Forelimb muscle (tissue), 1 donor: ENCODE measurements at places on chromosomes 7 and 10. TPM values are rescaled to one million over a fixed set of nuclear protein-coding genes. Genes with fewer than 3 reads are reported as not detected.
A peak's percentile ranks its signal among the peaks of the same experiment; 100 is the strongest.

GRCh38 chr7:117025891-117026290 lies 72.6 kb downstream of the ST7 start:
- no peak for DNase-seq

Gene TMEM273
- 5.6 TPM for polyA plus RNA-seq

- no peak for DNase-seq
These were observed 923.0 kb upstream of the CELF2 start for GRCh38 chr10:10094691-10095090.

GRCh38 chr10:14486777-14487487 lies 156.2 kb upstream of the FRMD4A start:
- no peak for DNase-seq

- no peak for DNase-seq
These were observed 15.0 kb upstream of the NPS start for GRCh38 chr10:127534074-127534473.

Gene INMT
- 8.3 TPM for polyA plus RNA-seq

Gene SPDYE6
- 5.3 TPM for polyA plus RNA-seq

GRCh38 chr7:7639847-7640220 lies 718 bp upstream of the UMAD1 start:
- no peak for DNase-seq

- no peak for DNase-seq
These were observed 85.2 kb downstream of the VTI1A start for GRCh38 chr10:112532189-112532588.

- DNase-seq = no peak
These were observed 91.9 kb downstream of the FAM171A1 start for GRCh38 chr10:15279236-15279635.

Gene CCDC136
- 22.9 TPM for polyA plus RNA-seq

DNA sequence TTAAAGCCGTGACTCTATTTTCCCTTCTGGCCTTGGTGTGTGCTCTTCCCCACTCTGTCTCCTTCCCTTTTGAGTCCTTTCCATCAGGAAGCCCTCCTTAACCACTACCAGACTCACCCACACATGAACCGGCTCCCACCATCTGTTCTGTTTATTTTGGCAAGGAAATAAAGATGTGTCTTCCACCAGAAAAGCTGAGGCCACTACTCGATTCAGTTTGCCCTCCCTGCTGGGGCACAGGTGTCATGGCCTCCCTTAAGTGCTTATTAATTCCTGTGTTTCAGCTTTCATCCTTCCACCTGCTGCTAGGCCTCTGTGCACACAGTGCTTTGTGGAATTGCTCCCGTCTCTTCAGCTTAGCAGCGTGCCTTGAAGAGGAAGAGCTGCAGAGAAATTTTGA lies 16.7 kb downstream of the POR start:
- no peak for DNase-seq

GRCh38 chr7:78254726-78255055 lies 456.1 kb downstream of the PHTF2 start:
- no peak for DNase-seq

DNA sequence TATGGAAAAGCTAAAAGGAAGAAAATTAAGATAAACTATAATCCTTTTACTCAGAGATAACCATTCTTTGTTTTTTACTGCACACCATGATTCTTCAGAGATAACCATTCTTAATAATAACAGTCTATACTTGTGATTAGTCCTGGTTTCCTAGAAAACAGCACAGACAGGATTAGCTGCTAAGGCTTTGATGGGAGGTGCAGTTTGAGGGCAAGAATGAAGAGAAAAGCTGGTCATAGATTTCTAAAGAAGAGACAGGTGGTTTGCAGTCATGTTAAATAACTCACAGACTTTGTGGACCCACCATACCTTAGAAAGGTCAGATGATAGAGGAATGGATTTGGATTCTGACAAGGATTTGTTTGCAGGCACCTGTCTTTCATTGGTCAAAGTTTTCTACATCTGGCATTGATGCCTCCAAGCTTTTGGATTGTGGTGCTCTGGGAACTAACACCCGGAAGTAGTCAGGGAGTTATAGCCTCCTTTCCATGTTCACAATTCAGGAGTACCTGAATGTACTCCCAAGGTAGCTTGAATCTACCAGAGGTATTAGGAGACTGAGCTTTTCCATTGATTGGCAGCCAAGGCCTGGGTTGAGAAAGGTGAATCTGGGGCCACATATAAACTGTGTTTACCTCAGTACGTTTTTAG lies 3.7 kb downstream of the SMC3 start:
- no peak for DNase-seq

GRCh38 chr7:20578257-20578771 lies 37.2 kb upstream of the ABCB5 start:
- no peak for DNase-seq

DNA sequence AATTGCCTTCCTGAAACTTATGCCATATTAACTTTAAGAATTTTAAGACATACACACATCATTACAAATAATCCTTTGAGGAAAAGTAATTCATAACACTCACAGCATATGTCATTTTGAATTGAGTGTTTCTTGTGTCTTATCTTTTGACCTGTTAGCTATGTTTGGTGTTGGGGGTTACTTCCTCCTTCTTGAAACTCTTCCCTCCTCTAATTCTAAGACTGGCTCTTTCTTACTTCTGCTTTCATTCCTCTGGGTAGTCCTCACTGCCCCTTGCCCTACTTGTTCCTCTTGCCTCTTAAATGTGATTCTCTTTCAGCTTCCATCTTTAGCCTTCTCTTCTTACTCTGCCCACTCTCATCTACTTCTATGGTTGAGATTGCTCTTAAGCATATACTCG lies 28.3 kb upstream of the PIP4K2A start:
- DNase-seq = no peak

GRCh38 chr10:974038-974784 lies 14.0 kb upstream of the GTPBP4 start:
- no peak for DNase-seq

GRCh38 chr7:87038993-87039690 lies 20.3 kb downstream of the ELAPOR2 start:
- no peak for DNase-seq

Gene RSBN1L
- 15.9 TPM for polyA plus RNA-seq

DNA sequence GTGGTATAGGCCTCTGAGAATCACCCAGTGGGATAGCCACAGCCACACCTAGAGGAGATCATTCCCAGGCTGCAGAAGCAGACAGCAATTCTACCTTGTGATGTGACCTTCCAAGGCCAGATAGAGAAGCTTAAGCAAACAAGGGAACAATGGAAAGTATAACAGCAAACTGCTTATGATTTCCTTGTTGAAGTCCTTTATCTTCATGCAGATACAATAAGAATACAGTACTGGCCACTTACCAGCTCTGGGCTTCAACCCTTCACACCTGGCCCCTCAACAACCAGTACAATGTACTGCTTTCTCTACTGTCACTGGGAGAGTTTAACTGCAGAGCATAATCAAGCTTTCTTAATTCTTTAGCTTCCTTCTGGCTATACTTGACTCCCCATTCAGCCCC lies 22.6 kb upstream of the DDX50 start:
- no peak for DNase-seq

GRCh38 chr10:110035070-110035921 lies 27.5 kb downstream of the ADD3 start:
- DNase-seq = no peak

DNA sequence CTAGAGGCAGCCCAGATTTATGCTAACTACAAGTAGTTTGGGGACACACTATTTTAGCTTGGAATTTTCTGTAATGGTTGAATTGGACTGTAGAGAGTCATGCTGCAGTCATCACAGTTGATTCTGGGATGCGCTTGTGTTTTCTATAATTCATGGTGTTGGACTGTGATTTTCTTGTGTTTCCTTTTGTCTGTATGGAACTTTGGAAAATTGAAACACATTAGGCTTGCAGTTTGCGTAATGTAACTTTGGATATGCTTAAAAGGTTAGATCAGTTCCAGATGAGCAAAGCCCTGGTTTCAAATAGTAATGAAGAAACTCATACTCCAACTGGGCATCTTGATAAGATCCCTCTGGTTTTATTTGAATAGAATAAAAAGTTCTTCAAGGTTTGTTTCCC lies 502.2 kb downstream of the ARL4A start:
- DNase-seq = peak; percentile 45
